ENCODE measurements at places on chromosomes 2 and 18. TPM values are rescaled to one million over a fixed set of nuclear protein-coding genes. Genes with fewer than 3 reads are reported as not detected.

DNA sequence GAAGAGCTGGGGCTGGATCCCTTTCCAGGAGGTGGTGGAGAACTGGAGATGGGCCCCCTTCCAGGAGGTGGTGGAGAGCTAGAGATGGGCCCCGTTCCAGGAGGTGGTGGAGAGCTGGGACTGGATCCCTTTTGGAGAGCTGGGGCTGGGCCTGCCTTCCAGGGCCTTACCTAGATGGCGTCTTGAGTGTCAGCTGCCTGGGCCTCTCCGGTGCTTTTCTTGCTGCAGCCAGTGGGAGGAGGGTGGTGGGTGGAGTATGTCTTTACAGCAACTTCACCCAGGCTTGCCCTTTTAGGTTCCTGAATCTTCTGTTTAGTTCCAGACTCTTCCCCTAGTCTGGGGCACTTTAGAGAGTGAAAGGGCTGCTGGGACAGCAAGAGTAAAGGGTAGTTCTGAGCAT is 19.1 kb upstream of the TXNDC2 start:
- H3K36me3 ChIP-seq = no peaks in the 10 kb centered on the region
- DNase-seq = no peak
- H3K4me1 ChIP-seq = no peaks in the 10 kb centered on the region

DNA sequence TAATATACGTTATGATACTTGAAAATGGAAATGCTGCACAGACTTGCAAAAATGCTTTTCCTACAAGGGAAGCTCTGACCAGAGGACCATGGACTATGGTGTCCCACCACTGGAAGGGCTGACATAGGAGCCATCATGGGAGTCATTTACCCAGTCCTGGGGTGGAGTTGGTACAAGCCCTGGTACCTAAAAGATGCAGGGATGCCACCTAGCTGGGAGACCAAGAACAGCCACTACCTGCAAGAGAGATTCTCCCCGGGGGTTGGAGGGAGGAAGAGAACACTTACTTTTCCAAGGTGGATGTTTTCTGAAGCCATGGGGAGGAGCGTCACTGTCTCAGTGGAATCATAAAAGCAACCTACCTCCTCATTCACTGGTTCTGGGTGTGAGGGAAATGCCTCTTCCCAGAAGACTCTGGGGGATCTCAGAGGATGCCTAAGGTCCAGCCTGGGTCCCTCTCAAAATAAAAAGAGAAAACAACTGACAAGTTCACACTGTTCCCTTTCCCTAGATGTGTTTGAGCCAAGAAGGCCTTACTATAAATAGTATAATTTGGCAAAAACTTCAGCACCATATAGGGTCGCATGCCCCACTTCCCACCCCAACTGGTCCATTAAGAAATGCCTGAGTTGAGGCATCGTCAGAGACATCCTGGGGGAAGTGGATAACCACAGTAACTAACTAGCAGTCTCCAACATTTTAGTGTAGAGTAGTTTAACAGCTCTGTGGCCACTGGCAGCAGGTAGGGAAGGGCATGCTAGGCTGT is 39.9 kb downstream of the REEP1 start:
- H3K4me3 ChIP-seq = no peak overlapping the region
- H3K36me3 ChIP-seq = no peaks in the 10 kb centered on the region
- H3K27ac ChIP-seq = no peak overlapping the region
- H3K4me1 ChIP-seq = no peaks in the 10 kb centered on the region

DNA sequence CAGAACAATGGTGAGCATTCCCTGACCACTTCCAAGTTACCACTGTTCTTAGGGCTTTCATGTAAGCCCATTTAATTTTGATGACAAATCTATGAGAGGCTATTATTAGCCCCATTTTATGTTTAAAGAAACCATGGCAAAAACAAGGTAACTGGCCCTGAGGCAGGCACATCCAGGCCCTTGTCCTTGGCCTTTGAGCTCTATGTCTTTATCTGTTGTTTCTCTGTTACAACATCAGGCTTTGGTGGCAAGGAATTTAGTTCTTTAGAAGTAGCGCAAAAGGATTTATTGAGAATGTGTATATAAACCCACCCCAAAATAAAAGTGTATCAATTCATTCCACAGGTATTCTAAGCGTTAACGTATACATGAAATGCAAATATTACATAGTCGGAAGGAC is 257.1 kb downstream of the HNMT start:
- no peaks in the 10 kb centered on the region for H3K4me1 ChIP-seq
- H3K36me3 ChIP-seq = no peaks in the 10 kb centered on the region
- H3K27ac ChIP-seq = no peak overlapping the region
- DNase-seq = no peak
- no peak overlapping the region for H3K4me3 ChIP-seq

DNA sequence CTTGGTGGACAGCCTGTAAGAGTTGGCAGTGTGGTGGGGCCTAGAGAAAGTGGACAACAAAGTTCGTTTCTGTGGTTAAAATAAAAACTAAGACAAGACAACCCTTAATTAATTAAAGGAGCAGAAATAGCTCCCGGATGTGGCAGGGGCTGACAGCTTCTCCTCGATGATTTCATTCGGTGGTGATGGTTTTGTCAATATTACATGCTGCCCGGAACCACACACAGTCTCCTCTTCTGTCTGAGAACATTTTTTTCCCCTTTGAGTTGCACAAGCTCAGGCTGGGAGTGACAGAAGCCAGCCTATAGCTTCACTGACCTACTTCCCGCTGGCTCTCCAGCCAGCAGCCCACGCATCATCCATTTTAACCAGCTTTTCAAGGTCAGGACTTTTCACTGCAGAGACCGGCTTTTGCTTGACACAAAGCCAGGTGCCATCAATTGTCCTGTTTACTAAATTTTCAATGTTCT is 378.8 kb downstream of the SLC4A3 start:
- H3K27me3 ChIP-seq = no peaks in the 10 kb centered on the region
- H3K27ac ChIP-seq = no peak overlapping the region
- H3K36me3 ChIP-seq = no peaks in the 10 kb centered on the region

DNA sequence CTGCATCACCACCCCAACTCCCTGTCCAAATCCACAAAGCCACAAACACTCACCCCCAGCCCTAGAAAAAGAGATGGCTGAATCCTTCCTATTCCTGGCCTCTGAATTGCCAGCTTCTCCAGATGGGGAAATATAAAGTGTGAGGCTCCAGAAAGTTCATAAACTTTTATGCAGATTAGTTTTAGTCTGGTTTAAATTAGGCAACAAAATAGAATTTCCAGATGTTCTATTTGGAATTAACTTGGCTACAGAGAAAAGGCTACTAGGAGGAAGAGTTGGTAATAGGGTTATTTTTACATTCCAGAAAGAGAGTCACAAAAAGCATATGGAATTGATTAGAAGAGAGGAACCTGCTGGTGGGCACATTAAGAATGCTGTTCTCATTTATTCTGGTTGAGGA is 56.0 kb downstream of the EN1 start:
- DNase-seq = no peak
- no peaks in the 10 kb centered on the region for H3K4me1 ChIP-seq
- no peak overlapping the region for H3K27ac ChIP-seq
- H3K36me3 ChIP-seq = no peaks in the 10 kb centered on the region

DNA sequence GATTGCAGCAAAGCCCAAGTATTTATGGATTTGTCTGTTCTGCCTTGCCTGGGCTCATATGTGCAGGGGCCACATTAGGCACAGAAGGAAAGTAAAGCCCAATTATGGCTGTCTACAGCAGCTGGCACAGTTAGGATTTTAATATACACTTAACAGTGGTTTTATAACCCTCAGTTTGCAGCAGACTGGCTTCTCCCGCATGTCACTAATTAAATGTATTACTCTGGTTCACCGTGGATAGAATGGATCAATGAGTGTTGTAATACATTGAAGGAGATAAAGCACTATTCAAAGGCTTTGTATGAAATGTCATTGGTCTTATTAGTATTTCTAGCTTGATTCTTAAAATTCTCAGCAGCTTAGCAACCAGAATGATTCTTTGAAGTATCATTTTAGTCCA is 320.2 kb downstream of the KCNS3 start:
- DNase-seq = no peak
- H3K27ac ChIP-seq = no peak overlapping the region
- no peaks in the 10 kb centered on the region for H3K36me3 ChIP-seq
- no peak overlapping the region for H3K4me3 ChIP-seq
- no peaks in the 10 kb centered on the region for H3K27me3 ChIP-seq
- no peaks in the 10 kb centered on the region for H3K4me1 ChIP-seq

GRCh38 chr2:213627054-213627710 is 342.9 kb downstream of the SPAG16 start:
- H3K4me1 ChIP-seq = no peaks in the 10 kb centered on the region
- H3K36me3 ChIP-seq = no peaks in the 10 kb centered on the region
- H3K27me3 ChIP-seq = no peaks in the 10 kb centered on the region
- no peak overlapping the region for H3K4me3 ChIP-seq

GRCh38 chr2:207928079-207928478 is 97.2 kb downstream of the PLEKHM3 start:
- no peaks in the 10 kb centered on the region for H3K36me3 ChIP-seq
- H3K4me3 ChIP-seq = no peak overlapping the region
- DNase-seq = no peak
- H3K27ac ChIP-seq = no peak overlapping the region
- peaks cover 11% of the 10 kb centered on the region for H3K4me1 ChIP-seq

DNA sequence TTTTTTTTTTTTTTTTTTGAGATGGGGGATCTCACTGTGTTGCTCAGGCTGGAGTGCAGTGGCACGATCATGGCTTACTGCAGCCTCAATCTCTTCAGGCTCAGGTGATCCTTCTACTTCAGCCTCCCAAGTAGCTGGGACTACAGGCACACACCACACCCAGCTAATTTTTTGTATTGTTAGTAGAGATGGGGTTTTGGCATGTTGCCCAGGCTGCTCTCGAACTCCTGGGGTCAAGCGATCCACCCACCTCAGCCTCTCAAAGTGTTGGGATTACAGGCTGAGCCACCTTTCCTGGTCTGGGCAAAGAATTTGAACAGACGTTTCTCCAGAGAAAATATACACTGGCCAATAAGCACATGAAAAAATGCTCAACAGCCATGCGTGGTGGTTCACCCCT is 2.9 kb upstream of the SNRNP200 start:
- H3K36me3 ChIP-seq = peaks cover 8% of the 10 kb centered on the region
- H3K4me3 ChIP-seq = no peak overlapping the region
- H3K4me1 ChIP-seq = peaks cover 20% of the 10 kb centered on the region

- no peak overlapping the region for H3K4me3 ChIP-seq
- peaks cover 21% of the 10 kb centered on the region for H3K4me1 ChIP-seq
- no peaks in the 10 kb centered on the region for H3K27me3 ChIP-seq
- H3K27ac ChIP-seq = peak overlapping the region; percentile 77
- H3K36me3 ChIP-seq = no peaks in the 10 kb centered on the region
Measured at GRCh38 chr2:73386894-73387636, 1.4 kb downstream of the ALMS1 start.

DNA sequence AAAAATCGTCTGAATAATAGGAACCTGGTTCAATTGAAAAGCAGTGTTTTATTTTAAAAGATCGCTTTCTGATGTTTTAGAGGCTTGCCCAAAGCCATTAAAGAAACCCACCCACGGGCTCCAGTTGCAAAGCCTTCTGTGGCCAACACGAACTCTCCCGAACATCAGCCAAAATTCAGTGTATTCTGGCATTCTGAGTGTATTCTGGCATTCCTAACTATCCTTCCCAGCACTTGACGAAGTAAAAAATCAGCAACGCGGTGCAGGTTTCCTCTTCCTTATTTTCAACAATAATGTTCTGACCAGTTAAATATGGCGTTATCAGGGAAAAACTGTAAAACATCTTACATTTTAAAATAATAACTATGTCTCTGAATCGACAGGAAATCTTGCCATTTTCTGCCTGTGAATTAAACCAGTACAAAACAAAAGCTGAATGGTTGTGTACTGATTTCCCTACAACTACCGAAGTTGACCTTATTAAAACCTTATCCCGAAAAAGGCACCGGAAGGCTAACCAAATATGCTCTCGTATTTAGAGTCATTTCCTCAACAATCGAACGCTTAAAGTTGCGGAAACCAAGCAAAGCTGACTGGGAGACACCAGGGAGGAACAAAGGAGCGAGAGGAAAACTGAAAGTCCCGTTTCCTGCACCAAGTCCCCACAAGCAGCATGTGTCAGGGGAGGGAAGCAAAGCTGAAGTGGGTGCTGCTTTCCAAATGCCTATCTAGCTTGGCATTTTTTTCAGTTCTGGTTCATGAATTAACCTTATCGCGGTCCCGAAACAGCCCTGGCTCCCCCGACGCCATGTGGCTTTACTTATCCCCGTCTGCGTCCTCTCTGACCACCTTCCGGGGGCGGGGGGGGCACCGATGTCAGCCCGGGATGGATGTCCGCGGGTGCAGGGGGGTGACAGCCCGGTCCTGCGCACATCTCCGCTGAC is 44.3 kb downstream of the ZNF516 start:
- H3K27ac ChIP-seq = no peak overlapping the region
- H3K36me3 ChIP-seq = no peaks in the 10 kb centered on the region
- H3K4me1 ChIP-seq = peaks cover 15% of the 10 kb centered on the region
- peak overlapping the region; percentile 64 for H3K4me3 ChIP-seq
- H3K27me3 ChIP-seq = no peaks in the 10 kb centered on the region

DNA sequence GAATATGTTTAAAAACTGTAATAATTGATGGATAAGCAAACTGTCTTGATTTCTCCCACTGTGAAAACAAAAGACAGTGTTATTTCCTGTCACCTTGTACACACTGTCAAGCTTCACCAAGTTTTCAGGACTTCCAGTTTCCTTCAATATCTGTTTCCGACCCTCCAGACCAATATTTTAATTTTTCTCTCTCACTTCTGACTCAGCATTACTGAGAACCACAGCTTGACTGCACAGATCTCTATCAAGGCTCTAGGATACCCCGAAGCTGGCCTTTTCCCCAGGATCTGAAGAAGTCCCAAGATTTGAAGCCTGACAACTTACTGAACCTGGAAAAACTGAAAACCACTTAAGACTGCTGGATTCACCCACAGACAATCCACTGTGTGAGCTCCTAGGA is 13.2 kb upstream of the SULT1C3 start:
- H3K4me1 ChIP-seq = no peaks in the 10 kb centered on the region
- H3K36me3 ChIP-seq = no peaks in the 10 kb centered on the region
- H3K27ac ChIP-seq = no peak overlapping the region
- H3K4me3 ChIP-seq = no peak overlapping the region
- DNase-seq = no peak

DNA sequence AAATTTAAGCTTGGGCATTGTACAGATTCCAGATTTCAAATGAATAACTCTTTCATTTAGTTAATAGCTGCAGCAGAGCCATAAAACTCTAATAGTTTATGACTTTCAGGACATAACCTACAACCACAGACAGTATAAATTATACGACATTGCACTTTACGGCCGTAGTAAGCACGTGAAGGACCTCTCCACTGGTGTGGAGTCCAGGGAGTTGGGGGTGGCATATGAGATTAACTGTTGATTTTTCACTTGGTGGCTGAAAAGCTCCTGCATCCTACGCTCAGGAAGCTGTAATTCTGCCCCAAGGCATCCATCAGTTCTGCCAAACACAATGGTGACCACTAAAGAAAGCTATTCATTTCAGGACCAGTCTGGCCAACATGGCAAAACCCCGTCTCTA is 376.2 kb downstream of the SOX11 start:
- H3K27me3 ChIP-seq = no peaks in the 10 kb centered on the region
- H3K4me3 ChIP-seq = no peak overlapping the region
- DNase-seq = no peak
- no peaks in the 10 kb centered on the region for H3K36me3 ChIP-seq
- H3K27ac ChIP-seq = no peak overlapping the region
- no peaks in the 10 kb centered on the region for H3K4me1 ChIP-seq

GRCh38 chr2:18001671-18002070 is 123.2 kb downstream of the KCNS3 start:
- H3K4me1 ChIP-seq = no peaks in the 10 kb centered on the region
- no peak for DNase-seq
- H3K27ac ChIP-seq = no peak overlapping the region
- no peak overlapping the region for H3K4me3 ChIP-seq

GRCh38 chr2:202032846-202033316 is 774 bp upstream of the FZD7 start:
- peaks cover 5% of the 10 kb centered on the region for H3K4me1 ChIP-seq
- H3K27ac ChIP-seq = no peak overlapping the region
- H3K4me3 ChIP-seq = peak overlapping the region; percentile 58
- no peaks in the 10 kb centered on the region for H3K36me3 ChIP-seq
- no peak for DNase-seq

The GCG gene
- total RNA-seq = not detected

The NT5C1B gene
- total RNA-seq = not detected

The PROM2 gene
- total RNA-seq = 0.46 TPM

The CASP10 gene
- total RNA-seq = 7.3 TPM

The CIB4 gene
- total RNA-seq = not detected

All from CD8-positive, alpha-beta memory T cell (primary cell).